ENCODE measurements at places on chromosomes 4 and X. TPM values are rescaled to one million over a fixed set of nuclear protein-coding genes. Genes with fewer than 3 reads are reported as not detected.

- DNase-seq = peak; percentile 93
Measured at GRCh38 chrX:97389761-97390192, 506.1 kb downstream of the RPA4 start.

GRCh38 chr4:40490481-40490880 lies 139.2 kb downstream of the RBM47 start:
- no peak for DNase-seq

DNA sequence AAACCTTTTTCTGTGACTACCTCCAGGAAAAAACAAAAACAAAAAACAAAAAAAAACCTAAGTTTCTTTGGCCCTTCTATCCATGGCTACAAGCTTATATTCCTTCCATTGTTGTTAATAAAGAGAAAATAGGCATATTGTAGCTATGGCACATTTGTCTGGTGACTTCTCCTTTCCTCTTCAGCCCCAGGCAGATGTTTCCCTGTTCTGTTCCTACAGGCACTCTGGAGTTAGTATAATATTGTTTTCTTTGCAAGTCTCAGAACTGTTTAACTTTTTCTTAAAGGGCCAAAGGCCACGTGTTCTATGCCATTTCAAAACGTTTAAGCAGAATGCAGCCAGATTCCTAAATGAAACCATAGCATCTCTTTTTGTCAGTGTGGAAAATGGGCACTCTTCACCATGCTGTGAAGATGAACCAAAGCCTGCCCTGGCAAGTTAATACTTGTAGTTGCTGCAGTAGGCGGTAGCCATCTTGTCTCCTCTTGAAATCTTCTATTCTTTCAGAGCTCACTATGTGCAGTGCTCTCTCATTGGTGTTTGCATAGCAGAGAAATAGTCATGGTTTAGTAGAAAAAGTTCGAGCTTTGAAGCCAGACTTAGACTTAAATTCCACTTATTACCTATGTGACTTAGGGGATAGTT lies 44.8 kb upstream of the MTMR1 start:
- DNase-seq = no peak

GRCh38 chr4:138317175-138317748 lies 75.1 kb upstream of the SLC7A11 start:
- no peak for DNase-seq

GRCh38 chr4:137203601-137204000 lies 328.7 kb downstream of the PCDH18 start:
- DNase-seq = peak; percentile 3

DNA sequence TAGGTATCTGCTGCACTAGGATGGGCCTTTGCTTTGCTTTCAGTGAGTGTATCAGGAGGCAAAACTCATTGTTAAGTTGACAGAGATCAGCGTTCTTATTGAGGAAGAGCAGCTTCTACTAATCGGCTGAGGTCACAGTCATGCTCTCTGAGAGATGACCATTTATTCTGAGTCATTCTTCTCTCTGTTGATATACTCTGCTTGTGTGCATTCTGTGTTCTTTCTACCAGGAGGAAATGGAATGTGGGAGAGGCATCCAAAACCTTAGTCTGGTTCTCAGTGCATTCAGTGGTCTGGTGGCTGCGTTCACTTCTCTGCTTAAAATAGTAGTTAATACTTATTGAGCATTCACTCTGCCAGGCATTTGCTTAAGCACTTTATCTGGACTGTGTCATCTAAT lies 66.2 kb downstream of the RRAGB start:
- DNase-seq = peak; percentile 0

- DNase-seq = no peak
Measured at GRCh38 chrX:151771726-151772125, 37.2 kb downstream of the CNGA2 start.

FOXO4 gene
- 6.5 TPM for total RNA-seq
